ENCODE measurements at places on chromosomes 4 and X.

DNA sequence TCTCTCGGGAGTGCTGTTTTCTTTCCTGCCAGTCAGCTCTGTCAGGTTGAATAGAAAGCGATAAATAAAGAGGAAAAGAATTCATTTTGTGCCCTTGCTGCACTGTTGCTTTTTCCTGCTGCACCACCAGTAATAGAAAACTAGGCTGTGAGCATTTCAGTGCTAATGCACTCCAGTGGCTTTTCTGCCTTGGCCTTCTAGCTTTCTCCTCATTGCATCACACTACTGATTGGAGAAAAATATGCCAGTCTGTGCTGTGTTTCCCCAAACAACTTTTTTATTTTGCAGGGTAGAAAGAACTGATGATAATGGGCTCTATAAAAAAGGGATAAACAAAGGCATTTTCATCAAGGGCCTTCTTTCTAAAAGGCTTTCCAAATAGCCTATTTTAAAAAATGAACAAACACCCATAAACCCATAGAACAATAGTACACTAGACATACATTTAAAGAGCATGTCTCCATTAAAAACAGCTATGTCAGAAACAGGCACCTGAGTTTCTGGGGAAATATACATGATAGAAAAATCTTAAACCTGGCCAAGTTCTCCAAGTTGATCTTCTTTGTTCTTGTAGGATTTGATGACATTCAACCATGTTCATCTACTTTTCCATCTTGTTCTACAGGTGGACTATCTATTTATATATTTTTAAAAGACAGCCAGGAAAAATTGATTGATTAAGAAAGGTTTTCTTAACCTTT, 86.3 kb downstream of the GPRIN3 start:
- DNase-seq: peak; percentile 36

DNA sequence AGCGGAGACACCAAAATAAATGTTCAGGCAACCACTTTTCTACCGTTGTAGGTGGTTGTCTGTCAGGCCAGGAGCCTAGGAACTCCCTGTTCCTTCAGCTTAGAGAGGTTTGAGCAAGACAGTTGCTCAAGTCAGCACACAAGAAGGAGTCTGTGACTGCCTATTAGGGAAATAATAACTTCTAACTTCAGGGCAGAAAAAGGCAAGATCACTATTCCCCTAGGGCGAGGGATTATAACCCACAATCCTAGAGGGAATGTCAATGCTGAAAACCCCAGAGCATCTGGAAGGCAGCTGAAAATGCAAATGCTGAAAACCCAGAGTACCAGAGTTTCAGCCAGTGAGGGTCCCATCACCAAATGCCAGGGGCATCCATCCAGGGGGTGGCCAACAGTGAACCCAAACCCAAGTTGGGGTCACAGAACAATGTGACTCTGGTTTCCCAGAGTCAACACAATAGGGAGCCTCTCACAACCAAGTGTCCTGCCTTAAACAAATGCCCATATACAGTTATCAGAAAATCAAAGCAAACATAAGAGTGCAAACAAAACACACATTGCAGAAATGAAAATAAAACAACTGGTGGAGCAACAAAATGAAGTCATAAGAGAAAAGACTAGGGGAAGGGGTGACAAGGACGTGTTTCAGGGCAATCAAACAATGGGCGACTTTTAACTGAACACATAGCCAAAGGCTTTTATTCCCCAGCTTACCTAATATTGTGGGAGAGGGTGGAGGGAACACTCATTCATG, 27.6 kb downstream of the MORF4L2 start:
- no peak for DNase-seq

- DNase-seq: no peak
Measured at GRCh38 chr4:14636563-14636962, 365.7 kb upstream of the CPEB2 start.

DNA sequence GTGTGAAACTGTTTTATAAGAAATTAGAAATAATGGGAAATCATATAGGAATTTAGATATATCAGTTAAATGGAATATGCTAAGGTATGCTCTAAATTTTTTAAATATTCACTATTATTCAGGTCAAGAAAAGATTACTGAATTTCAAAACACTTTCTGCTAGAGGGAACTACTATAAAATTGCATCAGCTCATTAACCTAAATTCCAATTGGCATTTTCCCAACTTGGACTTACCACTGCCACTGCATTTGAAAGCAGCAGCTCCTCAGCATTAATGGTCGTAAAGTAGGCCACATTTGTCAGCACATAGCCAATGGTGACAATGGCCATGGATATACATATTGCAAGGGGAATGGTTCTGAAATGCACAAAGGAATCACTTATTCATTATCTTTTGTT, 57.3 kb downstream of the SLC7A11 start:
- DNase-seq: no peak

- DNase-seq: peak; percentile 35
Measured at GRCh38 chrX:129642641-129643040, 12.1 kb downstream of the APLN start.

GRCh38 chr4:152925851-152926250, 10.3 kb upstream of the FHDC1 start:
- DNase-seq: no peak

- DNase-seq: no peak
Measured at GRCh38 chr4:187865914-187866313, 129.7 kb upstream of the ZFP42 start.

DNA sequence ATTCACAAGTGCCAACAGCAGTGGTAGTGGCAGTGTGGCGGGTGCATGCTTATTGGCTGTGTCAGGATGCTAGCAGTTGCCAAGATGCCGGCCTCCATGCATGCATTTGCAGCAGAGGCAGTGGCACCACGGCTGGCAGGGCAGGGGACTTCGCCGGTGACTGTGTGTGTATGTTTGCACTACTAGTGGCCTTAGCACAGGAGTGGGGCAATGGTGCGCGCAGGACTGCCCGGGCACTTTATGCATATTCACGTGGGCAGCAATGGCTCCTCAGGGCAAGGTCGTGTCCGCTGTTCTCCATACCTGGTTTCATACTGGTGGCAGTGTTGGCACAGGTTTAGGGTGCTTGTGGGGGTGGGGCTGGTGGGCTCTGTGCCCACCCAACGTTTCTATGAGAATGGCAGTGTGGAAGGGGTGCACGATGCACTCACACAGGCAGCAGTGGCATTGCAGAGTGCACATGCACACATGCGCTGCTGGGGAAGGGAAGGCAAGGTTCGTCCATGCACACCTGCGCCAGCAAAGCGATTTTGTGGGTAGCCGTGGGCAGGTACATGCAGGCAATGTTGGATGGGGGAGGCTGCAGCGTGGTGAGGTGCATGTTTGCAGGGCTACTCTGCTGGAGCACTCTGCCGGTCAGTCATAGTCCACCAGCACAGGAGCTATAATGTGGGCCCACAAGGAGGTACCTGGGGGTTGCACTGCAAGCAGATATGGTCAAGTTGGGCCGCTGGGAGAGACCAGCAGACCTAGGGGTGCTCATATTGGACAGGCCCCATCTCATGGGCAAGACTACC, 338.9 kb upstream of the TECRL start:
- DNase-seq: no peak

DNA sequence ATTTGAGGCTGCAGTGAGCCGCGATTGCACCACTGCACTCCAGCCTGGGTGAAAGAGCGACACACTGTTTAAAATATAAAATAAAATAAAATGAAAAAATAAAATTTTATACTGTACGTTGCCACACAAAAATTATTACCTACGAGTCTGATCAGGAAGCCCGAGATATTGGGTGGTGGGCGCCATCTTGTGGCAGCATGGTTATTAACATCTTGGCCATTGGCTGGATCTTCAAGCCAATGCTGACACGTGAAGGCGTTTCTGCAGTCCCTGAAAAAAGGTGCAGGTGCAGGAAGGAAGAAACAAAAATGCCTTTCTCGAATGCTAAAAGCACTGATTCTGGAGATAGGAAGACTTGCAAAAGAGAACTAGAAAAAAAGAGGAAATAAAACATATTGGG, 4.9 kb upstream of the TLR8 start:
- DNase-seq: peak; percentile 61

- DNase-seq: peak; percentile 87
Measured at GRCh38 chr4:10584042-10584441, 100.5 kb downstream of the CLNK start.

GRCh38 chr4:41129128-41129754, 85.1 kb downstream of the APBB2 start:
- no peak for DNase-seq

DNA sequence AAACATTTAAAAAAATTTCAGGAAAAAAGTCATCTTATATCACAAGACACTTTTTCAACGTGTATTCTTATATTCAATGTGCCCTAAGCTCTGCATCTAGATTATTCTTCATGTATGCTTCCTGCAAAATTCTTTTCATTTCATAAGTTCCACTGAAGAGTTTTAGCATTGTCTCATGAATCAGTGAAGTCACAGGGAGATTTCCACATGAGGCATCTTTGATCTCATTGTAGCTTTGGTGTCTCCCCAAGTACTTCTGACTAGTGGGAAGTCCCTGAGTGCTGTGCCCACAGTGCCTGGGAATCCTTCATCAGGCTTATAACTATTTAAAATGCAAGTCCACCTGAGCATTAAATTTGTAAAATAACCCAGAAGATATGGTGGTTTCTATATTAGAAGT, 123.8 kb downstream of the MAD2L1 start:
- no peak for DNase-seq

- no peak for DNase-seq
Measured at GRCh38 chrX:150463566-150463965, 100.4 kb downstream of the MAMLD1 start.

GRCh38 chr4:148287111-148287510, 155.1 kb downstream of the NR3C2 start:
- no peak for DNase-seq

DNA sequence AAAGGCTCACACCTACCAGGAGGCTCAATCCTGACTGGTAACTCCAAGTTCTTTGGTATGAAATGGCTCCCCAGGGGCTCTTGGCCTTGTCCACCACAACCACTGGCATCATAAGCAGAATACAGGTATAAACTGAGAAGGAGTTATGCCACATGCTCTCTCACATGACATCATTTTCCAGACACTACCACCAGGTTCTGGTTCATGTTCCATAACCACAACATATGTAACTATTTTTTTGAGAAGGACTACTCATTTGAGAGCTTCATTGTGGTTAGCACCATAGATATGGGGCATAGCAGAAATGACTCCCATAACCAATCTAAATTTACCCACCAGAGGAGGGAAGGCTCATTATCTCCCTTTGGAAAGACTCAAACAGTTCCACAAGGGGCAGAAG, 19.6 kb downstream of the PRDM5 start:
- no peak for DNase-seq

DNA sequence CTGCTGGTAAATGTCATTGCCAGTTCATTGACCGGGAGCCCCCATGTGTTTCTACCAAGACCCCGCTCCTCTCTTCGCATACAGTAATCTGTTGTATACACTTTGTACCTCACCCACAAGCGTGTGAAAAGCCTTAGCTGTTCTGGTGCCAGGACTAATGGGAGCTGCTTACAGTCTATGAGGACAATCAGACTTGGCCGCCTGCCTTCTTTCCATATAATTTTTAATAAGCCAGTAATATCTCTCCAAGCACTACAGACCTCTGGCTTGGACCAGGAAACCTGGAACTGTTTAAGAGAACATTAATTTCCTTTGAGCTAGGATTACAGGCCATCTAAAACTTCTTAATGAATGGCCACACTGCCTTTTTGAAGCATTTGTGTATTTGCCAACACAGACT, 149.7 kb upstream of the MSX1 start:
- DNase-seq: no peak

DNA sequence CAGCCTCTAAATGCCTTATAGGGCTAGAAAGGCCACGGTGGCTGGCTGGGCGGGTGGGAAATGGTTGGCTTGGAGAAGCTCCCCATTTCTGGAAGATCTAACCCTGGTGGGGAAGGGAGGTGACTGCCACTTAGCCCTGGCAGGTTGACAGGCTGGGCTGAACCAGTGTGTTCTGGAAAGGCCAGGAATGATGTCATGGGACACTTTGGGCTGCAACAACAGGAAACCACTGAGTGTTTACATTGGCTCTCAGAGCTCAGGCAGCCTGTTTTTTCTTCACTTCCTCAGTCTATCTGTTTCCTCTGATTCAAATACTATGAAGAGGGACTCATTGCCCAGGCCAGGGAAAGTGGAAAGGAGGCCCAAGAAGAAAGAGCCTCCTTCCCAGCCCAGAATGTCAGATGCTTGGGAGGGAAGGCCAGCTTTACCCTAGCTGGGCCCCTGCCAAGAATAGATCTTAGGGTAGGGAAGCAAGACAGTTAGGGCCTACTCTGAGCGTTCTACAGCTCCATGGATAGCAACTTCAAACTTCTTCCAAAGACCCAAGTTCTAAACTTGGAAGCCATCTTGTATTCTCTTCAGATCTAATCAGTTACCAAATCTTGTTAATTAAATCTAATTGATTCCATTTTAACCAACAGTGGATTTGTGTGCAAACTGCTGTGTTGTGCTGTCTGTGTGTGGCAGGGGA, 65.8 kb upstream of the MSN start:
- peak; percentile 64 for DNase-seq

GRCh38 chr4:3268395-3269104, 19.6 kb downstream of the MSANTD1 start:
- no peak for DNase-seq

DNA sequence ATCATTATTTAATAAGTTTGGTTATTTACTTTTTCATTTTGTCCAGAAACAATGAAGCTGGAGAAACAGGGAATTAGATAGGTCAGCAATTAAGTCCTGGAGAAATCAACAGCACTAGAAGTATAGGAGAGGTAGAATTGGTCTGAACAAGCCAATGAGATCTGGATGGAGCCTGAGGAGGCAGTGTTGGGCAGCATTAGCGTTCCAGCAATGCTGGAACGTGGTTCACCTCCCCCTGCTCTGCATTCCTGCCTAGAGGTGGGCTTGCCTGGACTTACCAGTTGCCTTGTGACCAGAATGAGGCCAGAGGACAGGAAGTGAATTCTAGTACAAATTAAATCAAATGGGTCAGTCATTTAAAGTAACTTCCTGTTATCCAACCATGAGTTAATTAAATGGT, 4.6 kb downstream of the RASSF6 start:
- DNase-seq: no peak

DNA sequence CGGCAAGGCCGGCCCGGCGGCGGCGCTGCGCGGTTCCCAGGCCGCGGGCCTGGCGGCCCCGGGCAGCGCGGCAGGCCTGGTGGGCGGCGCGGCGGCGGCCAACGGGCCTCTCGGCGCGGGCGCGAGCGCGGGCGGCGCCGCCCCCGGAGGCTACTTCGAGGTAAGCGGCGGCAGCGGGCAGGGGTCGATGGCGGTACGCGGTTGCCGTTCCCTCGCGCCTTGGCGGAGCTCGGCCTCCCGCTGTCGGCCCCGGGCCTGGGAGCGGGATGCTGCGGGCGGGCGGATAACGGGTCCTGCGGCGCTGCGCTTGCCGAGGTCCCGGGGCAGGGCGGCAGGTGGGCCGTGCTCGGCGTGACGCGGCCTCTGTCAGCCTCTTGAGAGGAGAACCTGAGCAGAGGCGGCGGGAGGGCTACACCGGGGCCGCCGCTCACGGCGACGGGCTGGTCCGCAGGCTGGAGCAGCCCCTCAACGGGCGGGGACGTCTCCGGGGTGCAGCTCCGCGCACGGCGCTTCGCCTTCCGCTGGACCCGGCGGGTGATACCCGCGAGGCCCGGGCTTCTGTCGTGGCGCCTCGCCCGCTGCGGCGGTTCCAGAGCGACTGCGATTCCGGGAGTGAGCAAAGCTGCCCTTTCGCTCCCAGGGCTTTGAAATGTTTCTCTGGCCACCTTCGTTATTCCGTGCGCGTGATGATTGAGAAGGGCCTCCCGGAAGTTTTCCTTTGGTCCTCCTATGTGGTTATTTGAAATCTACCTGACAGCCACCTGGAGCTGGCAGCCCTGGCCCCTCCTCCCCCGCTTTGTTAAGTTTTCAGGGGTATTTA, 774 bp downstream of the FAM193A start:
- DNase-seq: peak; percentile 71

GRCh38 chrX:3161681-3162080, 120.4 kb downstream of the ARSF start:
- DNase-seq: peak; percentile 24
